ENCODE measurements at places on chromosomes 3 and 15. TPM values are rescaled to one million over a fixed set of nuclear protein-coding genes. Genes with fewer than 3 reads are reported as not detected.

- H3K27ac ChIP-seq = no peak overlapping the region
- H3K4me1 ChIP-seq = no peaks in the 10 kb centered on the region
- H3K27me3 ChIP-seq = no peaks in the 10 kb centered on the region
- H3K4me3 ChIP-seq = no peak overlapping the region
These were observed 511.1 kb downstream of the OTOL1 start for GRCh38 chr3:162007722-162008121.

GRCh38 chr3:164200053-164200823, 878.1 kb downstream of the SI start:
- no peak overlapping the region for H3K27ac ChIP-seq
- no peaks in the 10 kb centered on the region for H3K4me1 ChIP-seq
- no peaks in the 10 kb centered on the region for H3K36me3 ChIP-seq
- H3K27me3 ChIP-seq = no peaks in the 10 kb centered on the region
- no peak for DNase-seq

DNA sequence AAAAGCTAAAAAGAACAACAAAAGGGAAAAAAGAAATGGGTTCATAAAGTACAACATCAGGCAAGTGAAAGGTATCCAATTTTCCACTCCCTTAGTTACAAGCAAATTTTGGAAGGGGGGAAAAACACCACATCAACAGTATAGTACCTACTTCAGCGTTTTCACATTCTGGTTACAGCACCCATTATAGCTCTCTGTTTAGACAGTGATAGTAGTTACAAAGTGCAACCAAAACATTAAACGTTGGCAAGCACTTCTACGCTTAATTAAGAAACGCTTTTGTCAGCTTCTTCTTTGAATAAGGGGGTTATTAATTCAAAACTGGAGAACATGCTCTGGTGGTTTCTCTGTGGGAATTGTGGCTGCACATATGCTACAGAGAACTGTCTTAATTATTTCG, 180.2 kb downstream of the VPS13C start:
- no peak overlapping the region for H3K27ac ChIP-seq
- DNase-seq = no peak
- no peaks in the 10 kb centered on the region for H3K4me1 ChIP-seq
- H3K36me3 ChIP-seq = peaks cover 44% of the 10 kb centered on the region
- H3K4me3 ChIP-seq = no peak overlapping the region

- no peaks in the 10 kb centered on the region for H3K27me3 ChIP-seq
- H3K4me3 ChIP-seq = no peak overlapping the region
These were observed 36.9 kb upstream of the SFMBT1 start for GRCh38 chr3:53082736-53083135.

- H3K4me3 ChIP-seq = no peak overlapping the region
- no peak overlapping the region for H3K27ac ChIP-seq
- peaks cover 26% of the 10 kb centered on the region for H3K36me3 ChIP-seq
- DNase-seq = no peak
These were observed 4.7 kb downstream of the IP6K1 start for GRCh38 chr3:49781415-49782199.

- no peak overlapping the region for H3K27ac ChIP-seq
- DNase-seq = no peak
- no peaks in the 10 kb centered on the region for H3K4me1 ChIP-seq
These were observed 183.8 kb upstream of the KCNMB2 start for GRCh38 chr3:178352326-178353005.

GRCh38 chr3:70433091-70433490, 120.7 kb upstream of the MDFIC2 start:
- H3K27ac ChIP-seq = no peak overlapping the region
- H3K4me1 ChIP-seq = no peaks in the 10 kb centered on the region
- H3K36me3 ChIP-seq = no peaks in the 10 kb centered on the region
- no peaks in the 10 kb centered on the region for H3K27me3 ChIP-seq
- no peak overlapping the region for H3K4me3 ChIP-seq
- DNase-seq = no peak

GRCh38 chr3:21185816-21186314, 565.1 kb downstream of the ZNF385D start:
- H3K4me1 ChIP-seq = no peaks in the 10 kb centered on the region
- no peak overlapping the region for H3K27ac ChIP-seq
- no peak for DNase-seq

DNA sequence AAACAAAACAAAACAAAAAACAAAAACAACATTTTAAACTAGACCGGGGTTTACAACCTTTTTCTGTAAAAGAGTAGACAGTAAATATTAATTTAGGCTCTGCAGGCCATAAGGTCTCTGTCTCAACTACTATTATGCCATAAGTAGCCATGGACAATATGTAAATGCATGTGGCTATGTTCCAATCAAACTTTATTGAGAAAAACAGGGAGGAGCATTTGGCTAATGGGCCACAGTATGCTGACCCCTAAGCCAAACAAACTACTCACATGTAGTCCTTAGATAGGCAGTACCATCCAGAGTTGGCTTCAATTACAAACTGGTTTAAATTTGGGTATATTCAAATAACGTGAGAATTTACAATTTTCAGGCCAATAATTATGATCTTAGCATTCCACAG, 144.2 kb downstream of the TBL1XR1 start:
- peaks cover 33% of the 10 kb centered on the region for H3K36me3 ChIP-seq
- H3K27me3 ChIP-seq = no peaks in the 10 kb centered on the region
- no peak overlapping the region for H3K4me3 ChIP-seq
- H3K4me1 ChIP-seq = peaks cover 5% of the 10 kb centered on the region

GTF2A2 gene
- total RNA-seq = 44.6 TPM

LMAN1L gene
- total RNA-seq = 0.56 TPM

MYL3 gene
- not detected for total RNA-seq

XYLB gene
- 0.59 TPM for total RNA-seq

ATP10A gene
- total RNA-seq = 30.0 TPM

Measured in CD4-positive, alpha-beta T cell (primary cell).